ENCODE measurements at places on chromosomes 4 and X. TPM values are rescaled to one million over a fixed set of nuclear protein-coding genes. Genes with fewer than 3 reads are reported as not detected.

Gene OTUD6A
- total RNA-seq = not detected

Gene CTAG2
- total RNA-seq = not detected

Gene PAGE5
- total RNA-seq = not detected

Gene PNCK
- not detected for total RNA-seq

Gene MAGEB1
- not detected for total RNA-seq

Gene FAM9C
- total RNA-seq = not detected

Gene AADAT
- total RNA-seq = 4.3 TPM

Gene MAGEA2B
- not detected for total RNA-seq

Gene MAGEC2
- total RNA-seq = not detected

Gene MID2
- total RNA-seq = 8.9 TPM

Gene CYSLTR1
- total RNA-seq = not detected

Gene GRPEL1
- 21.6 TPM for total RNA-seq

DNA sequence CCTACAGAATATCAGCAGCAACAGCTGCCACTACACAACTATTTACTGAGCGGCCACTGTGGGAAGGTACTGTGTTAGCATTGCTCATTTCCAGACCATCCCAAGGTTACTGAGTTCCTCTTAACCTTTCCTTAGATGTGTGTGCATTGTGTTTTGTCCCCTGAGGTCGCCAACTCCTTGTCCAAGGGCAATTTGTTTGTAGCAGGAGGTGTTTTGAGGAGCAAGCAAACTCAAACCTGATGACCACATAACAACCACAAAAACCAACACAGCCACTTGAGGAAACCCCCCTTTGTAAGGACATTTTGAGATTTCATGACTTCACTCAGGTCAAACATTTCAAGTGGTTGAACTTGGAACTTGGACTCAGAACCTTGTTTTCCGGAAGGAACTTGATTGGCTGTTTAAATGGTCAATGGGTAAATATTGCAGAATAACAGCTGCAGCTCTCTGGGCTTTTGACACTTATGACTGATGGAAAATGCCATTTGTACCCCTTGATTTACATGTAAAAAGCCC lies 122.3 kb downstream of the MID1IP1 start:
- no peak for DNase-seq

- DNase-seq = peak; percentile 42
These were observed 45.2 kb upstream of the CLCN4 start for GRCh38 chrX:10111364-10112148.

DNA sequence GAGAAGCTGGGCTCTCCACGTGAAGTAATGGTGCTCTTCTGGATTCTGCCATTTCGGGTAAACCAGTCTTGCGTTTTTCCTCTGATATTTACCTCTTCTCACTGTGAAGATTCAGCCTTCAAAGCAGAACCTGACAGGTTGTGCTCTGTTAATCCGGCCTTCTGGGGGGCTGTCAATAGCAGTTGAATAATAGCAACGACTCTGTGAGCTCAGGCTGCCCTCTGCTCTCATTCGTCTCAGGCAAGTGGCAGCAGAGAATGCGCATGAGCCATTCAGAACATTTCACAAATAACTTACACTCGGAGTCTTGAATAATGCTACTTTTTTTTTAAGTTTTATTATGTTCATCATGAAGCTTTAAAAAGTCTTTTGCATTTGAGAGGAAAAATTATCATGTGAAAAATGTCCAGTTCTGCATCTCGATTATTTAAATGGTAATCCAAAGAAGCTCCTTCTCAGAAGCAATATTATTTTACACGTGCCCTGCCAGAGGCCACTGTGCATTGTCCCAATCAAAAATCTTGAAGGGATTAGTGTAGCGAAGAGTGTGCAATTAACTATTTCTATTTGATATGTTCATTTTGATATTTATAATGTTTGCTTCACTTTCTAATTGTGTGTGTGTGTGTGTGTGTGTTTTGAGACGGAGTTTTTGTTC lies 354.2 kb upstream of the FAT1 start:
- no peak for DNase-seq

- DNase-seq = peak; percentile 31
These were observed 156.1 kb downstream of the STPG2 start for GRCh38 chr4:97987019-97987648.

- DNase-seq = no peak
These were observed 11.2 kb upstream of the ADD1 start for GRCh38 chr4:2832309-2832980.

DNA sequence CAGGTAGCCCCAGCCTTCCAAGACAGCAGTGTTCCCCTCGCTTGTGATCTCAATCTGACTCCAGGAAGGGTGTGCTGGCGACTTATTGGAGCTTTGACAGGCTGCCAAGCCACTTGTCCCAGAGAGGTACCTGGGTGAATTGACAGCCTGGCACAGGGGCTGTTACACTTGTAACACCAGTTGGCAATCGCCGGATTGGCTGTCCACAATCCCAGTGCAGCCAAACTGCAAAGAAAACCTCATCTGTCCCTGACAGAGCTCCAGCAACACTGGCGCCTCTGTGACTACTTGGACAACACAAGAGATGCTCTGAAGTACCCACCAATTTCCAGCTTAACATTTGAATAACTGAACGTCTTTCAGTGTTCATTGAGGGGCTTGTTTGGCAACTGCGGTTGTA lies 76.8 kb upstream of the PRPS1 start:
- DNase-seq = no peak

DNA sequence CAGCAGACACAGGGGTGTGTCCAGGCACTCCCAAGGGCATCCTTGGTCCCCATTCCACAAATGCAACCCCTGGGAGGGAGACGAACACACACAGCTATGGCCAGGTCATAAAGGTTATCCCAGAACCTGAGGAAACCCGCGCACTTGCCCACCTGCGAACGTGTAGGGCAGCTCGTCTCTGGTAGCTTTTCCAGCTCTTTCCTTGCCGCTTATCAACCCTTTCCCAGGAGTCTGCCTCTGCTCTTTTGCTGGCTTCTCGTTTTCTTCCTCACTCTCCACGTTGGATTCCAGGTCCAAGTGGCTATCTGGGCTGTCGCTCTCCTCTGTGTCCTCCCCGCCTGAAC lies 13.5 kb downstream of the NOP14 start:
- no peak for DNase-seq

DNA sequence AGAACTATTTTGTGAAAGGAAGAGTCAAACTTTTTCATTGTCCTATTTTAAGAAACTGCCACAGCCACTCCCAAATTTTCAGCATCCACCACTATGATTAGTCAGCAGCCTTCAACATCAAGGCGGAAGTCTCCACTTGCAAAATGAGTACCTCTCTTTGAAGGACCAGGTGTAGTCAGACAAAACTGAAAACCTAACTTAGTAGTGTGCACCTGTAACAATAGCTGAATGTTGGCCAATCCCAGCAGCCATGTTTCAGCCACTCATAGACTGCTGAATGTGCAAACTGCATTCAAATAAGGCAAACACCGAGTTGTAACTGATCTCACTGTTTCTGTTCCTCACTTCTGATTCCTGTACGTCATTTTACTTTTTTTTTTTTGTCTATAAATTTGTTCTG lies 341.1 kb downstream of the IL15 start:
- peak; percentile 10 for DNase-seq

DNA sequence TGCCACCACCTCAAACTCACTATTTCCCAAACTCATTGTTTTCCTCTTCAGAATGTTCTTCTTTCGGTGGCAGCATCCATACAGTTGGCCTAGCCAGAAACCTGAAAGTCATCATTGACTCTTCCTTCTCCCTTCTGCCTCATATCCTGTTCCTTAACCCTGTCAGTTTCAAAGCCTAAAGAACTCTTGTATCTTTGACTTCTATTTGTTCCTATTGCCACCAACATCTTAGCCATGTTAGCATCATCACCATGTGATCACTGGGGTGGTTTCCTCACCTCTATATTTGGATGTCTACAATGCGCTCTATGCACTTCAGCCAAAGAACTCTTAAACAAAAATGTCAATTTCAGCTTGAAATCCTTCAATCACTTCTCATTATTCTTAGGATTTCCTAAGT lies 29.0 kb downstream of the DDX60L start:
- DNase-seq = peak; percentile 9

- no peak for DNase-seq
These were observed 848.6 kb upstream of the PABPC4L start for GRCh38 chr4:135050086-135050717.

- DNase-seq = peak; percentile 83
These were observed at the start of gene LDB2 for GRCh38 chr4:16897991-16898827. LDB2 (minus strand) TSS chr4:16898645.

All from GM23248 (cell line).